ENCODE measurements at places on chromosomes 2 and 18.

DNA sequence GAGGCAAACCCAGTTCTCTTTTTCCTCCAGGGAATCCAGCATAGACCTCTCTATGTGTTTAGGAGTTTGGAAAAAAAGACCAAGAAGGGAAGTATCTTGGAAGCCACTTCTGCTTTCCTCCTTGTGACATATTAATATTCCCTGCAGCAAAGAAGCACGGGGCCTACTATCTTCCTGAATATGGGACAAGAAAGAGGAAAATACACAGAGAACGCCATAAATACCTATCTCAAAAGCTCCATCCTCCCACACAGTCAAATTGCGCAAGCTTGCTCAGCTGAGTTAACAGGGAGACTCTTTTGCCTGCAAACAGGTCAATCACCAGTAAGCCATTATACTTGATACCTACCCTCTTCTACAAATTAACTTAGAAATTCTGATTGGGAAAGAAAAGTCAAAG lies 16.7 kb upstream of the RAPH1 start:
- no peak for DNase-seq

GRCh38 chr2:12948231-12948960 lies 231.7 kb downstream of the TRIB2 start:
- DNase-seq = no peak

GRCh38 chr2:40225670-40226210 lies 226.2 kb downstream of the SLC8A1 start:
- DNase-seq = no peak

DNA sequence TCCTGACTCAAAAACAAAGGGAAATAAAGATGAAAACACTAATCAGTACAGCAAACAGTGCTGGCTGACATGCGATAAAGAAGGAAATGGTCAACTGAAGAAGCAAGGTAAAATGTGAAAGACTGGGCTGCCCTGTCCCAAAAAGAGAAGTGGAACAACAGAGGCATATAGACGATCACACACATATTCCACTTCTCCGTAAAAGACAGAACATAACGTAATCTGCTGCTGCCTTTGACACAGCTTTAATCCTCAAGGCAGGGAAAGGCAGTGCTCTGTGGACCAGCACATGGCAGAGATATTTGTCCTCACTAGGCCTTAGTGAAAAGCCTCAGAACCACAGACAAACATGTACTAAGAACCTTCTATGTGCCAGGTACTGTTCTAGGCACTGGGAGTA lies 24.3 kb upstream of the REL start:
- no peak for DNase-seq

DNA sequence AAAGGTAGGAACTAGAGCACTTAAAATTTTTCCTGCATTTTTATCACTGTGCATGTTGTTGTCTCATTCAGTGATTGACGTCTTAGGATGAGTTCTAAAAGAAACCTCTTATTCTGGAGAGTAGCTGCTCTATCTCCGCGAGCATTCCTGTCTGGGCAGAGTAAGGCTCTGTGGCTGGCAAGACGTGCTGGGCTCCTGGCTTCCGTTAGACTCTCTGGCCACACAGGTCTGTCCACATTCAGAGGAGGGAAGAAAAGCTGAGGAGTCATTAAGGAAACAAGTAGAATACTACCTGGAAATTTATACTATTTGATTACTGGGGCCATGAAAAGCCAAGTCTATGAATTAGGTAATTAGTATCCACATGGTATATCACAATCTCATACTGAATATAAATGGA lies 138.0 kb upstream of the DNMT3A start:
- DNase-seq = no peak

DNA sequence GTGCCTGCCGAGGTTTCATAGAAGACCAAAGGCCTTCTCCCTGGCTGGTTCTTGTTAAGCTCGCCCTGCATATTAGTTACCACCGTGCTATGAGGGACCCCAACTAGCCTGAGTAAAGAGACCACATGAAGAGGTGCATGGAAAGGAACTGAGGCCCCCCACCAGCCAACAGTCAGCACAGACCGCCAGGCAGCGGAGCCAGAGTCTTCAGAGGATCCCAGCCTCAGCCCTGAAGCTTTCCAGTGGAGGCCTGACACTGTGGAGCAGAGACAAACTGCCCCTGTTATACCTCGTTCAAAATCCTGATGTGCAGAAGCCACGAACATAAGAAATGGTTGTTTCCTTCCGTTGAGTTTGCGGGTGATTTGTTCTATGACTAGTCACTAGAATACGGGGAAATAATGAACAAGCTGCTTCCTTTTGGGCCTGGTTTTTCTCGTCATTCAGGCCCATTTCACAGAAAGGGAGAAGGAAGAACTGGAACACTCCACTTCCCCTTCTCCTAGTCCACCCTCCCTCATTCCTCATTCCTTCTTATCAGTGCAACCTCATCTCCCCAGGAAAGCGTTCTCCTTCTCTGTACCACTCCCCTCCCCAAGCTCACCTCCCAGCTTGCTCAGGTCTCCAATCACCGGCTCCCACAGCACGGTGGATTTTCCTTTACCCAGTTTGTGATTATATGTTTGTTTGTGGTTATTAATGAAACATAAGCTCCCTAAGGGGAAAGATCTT lies 3.0 kb upstream of the GLI2 start:
- DNase-seq = no peak

Data from H1 (cell line).